ENCODE measurements at places on chromosomes 7 and 10.

GRCh38 chr7:112176241-112176640, 30.0 kb downstream of the DOCK4 start:
- no peak for DNase-seq

DNA sequence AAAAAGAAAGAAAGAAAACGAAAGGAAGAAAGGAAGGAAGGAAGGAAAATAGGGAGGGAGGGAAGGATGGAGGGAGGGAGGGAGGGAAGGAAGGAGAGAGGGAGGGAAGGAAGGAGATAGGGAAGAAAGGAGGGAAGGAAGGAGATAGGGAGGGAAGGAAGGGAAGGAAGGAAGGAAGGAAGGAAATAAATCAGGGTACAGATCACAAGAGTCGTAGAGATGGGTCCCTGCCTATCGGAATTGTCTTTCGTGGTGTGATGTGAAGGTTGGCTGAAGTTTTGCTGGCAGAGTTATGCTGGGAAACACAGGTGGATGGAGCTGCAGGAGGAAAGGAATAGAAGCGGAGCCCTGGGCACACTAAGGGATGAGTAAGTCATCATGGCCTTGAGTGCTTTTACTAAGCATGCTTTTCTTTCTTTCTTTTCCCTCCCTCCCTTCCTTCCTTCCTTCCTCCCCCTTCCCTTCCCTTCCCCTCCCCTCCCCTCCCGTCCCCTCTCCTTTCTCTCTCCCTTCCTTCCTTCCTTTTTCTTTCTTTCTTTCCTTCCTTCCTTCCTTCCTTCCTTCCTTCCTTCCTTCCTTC, 11.9 kb upstream of the TPST1 start:
- DNase-seq = no peak

GRCh38 chr10:100223879-100224278, 5.5 kb downstream of the CHUK start:
- no peak for DNase-seq

GRCh38 chr7:28674359-28674782, 262.1 kb downstream of the CREB5 start:
- DNase-seq = no peak

GRCh38 chr7:29464753-29465152, 98.9 kb upstream of the PRR15 start:
- DNase-seq = no peak

GRCh38 chr10:69807122-69807521, 5.4 kb downstream of the COL13A1 start:
- no peak for DNase-seq

DNA sequence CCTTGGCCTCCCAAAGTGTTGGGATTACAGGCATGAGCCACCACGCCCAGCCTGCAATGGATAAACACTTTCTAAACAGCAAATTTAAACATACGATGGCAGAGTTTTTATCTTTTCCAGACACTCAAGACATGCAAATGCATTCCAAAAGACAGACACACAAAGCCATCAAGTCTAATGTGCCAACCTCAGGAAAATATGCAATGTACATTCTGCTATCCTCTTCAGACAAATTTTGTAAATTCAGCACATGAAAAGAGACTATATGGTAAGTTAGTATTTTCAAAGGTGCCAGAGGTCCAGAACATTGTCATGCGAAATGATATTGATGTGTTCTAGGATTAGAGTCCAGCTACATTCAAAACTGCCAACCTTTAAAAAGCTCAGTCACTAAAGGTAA, 19.8 kb downstream of the HACD1 start:
- DNase-seq = no peak

GRCh38 chr10:72625276-72625607, 637 bp downstream of the MICU1 start:
- no peak for DNase-seq

DNA sequence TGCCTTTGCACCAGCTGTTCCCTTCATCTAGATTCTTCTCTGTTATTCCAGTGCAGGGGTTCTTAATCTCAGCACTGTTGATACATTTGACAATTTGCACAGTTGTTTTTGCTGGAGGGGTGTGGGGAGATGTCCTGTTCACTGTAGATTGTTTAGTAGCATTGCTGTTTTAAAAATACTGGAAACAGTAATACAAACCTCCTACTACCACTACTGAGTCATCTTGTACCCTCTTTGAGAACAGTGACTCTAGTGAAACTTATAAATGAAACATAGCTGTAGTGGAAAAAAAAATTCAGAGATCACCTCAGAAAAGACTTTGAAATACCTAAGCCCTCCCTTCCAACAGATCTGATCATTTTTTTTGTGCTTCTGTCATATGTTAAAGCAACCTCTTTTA, 154.8 kb upstream of the TMEM196 start:
- no peak for DNase-seq

DNA sequence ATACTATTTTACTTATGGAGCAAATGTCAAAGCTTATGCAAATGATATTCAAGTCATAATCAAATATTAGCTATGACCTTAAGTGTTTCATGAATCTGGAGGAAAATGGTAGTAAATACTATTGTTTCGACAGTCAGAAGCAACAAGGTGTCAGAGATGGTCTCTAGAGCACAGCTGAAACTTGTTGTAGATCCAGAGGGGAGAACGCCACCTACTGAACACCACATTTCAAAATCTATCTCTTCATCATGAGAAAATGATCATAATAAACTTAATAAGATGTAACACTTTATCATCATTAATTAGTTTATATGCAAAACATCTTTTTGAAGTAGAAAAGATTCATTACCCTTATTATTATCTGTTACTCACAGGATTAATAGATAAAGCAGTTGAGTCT, 418.7 kb downstream of the GATA3 start:
- no peak for DNase-seq

DNA sequence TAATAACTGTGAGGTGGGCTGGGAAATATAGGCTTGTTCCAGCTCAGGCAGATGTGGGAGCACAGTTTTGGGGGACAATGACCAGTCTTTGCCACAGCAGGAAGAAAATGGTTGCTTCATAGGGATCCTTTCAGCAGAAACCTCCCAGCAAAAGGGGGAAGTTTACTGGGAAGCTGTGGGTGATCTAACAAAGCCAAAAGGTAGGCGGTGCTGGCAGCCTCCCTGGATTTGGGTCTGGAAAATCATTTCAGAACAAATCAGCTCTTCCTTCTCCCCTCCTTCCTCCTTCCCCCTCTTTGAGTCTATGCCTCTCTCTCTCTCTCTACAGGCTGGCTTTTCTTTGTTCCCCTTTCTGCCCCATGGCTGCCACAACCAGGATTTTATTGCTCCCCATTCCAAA, 16.2 kb downstream of the RPS24 start:
- DNase-seq = no peak

GRCh38 chr10:12768156-12769100, 233.1 kb downstream of the CCDC3 start:
- DNase-seq = peak; percentile 65
